ENCODE measurements at places on chromosomes 2 and 18.

DNA sequence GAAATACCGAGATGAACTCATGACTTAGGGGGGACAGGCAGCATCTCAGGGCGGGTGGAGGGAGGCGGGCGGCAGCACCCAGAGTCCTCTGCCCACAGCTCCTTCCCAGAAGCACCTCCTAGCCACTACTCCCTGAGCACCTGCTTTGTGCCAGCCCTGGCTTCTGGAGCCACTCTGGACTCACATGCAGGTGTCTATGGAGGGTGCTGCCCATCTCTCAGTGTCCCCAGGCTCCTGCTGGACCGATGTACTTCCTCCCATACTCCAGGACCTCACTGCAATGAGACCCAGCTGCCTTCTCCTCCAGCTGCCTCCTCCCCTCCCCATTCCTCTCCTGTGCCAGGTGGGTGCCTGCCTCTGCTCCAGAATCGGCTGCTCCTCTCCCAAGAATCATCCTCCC is 22.1 kb upstream of the OTOS start:
- DNase-seq, result no peak

DNA sequence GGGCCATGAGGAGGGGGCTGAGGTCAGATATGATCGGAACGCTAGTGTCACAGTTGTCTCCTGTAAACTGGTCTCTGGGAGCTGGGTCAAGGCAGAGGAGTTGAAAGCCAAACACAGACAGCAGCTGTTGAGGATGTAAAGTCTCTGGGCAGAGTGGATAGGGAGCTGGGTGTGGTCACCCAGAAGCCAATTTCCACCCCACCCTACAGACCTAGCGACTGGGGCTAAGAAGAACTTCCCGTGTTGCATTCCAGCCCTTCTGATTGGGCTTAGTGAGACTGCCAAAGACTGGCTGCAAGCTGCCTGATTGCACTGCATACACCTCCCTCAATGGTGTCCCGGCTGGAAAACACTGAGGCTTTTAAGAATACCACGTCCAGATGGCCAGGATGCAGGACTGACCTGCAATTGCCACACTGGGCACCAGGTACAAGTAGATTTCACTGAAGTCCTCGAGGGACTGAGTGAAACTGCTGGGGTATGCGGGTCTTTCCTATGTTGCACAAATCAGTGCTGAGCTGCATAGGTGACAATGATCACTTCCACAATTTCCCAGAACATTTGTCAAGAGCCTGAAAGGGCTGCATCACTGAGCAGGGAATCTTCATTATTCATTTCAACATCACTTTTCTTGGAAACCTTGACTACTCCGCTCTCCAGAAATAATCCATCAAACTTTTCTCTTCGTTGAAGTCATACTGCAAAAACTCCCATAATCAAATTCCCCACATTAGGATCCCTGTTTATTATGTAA is 43.1 kb upstream of the EML4 start:
- DNase-seq, result no peak

DNA sequence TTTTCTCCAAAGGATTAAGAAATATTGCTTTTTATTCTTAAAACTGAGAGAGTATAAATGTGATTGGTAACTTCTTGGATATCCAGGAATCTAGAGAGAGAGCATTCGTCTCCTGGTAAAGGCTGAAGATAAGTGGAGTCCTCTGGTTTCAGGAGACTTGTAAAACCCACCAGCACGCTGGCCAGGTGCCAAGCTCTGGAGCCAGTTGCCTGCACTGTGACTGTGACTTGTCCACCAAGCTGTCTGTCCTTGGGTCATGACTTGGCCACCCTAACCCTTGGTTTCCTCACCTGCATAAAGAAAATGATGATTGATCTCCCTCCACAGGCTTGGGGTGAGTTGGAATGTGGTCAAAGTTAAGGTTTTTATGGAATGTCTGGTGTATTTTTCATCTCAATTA is 185.4 kb upstream of the NCKAP5 start:
- no peak for DNase-seq

DNA sequence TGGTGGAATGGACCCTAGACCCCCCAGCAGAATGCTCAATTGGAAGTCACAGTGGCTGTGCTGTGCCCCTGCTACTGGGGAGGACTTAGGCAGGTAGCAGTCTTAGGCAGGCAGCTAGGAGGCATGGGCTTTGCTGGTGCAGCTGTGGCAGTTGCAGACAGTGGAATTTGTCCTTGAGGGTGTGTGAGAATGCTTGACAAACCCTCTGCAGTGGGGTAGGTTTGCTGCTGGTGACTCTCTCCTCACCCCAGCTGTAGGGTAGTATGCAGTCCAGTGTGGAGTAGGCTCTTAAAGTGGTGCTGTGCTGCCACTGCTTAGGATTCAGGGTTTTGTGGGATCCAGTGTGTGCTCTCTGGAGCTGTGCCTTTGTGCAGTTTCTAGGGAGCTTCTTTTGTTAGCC is 61.3 kb downstream of the NUP35 start:
- no peak for DNase-seq

- no peak for DNase-seq
Measured at GRCh38 chr2:26191316-26192159, 18.6 kb downstream of the GAREM2 start.
